GM13977 (cell line): ENCODE measurements at places on chromosomes 1 and 21.

- no peak for DNase-seq
These were observed 20.1 kb upstream of the PIGK start for GRCh38 chr1:77239311-77239710.

DNA sequence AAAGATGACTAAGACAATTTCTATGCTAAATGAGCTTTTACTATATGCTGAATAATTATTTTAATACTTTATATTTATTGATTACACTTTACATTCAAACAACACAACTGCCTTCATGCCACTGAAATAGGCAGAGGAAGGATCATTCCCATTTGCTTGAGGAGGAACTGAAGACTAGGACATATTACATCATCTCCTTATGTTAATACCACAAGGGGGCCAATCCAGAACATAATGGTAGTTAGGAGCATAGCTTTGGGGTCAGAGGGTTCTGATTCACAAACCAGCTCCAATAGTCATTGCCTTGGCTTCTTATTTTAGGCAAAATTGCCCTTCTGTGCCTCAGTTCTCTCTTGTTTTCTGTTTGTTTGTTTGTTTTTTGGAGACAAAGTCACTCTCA lies 306.5 kb downstream of the KCNH1 start:
- no peak for DNase-seq

DNA sequence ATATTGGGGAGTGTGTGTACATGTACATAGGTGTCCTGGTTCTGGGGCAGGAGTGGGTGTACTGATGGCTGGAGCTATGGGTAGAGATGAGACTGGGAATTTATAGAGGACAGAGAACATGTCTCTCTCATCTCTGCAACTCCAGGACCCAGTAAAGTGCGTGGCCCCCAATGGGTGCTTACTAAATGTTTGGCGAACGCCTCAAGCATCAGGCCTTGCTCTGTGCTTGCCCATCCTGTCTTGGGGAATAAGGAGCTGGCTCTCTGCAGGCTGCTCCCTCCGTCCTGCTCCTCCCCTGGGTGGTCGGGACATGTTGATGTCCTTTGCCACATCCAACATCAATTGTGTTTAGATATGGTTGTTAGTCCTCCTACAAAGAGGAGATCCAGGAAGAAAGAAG lies 161.7 kb downstream of the ZSCAN20 start:
- DNase-seq: no peak

DNA sequence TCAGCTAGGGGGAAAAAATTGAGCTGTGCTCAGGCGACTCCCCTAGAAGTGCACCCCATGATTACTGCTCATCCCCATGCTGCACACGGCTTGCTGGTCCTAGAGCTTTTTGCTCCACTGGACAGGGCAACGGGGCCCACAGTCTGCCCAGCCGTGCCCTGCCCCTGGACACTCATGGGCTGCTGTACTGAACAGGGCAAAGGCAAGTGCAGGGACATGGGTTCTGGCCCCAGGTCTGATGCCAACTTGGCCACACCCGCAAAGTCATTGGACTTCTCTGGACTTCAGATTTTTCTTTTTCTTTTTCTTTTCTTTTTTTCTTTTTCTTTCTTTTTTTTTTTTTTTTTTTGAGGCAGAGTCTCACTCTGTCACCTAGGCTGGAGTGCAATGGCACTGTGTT lies 42.9 kb upstream of the TARBP1 start:
- DNase-seq: no peak

GRCh38 chr1:77649127-77649526 lies 33.3 kb downstream of the ZZZ3 start:
- no peak for DNase-seq

- no peak for DNase-seq
These were observed 54.9 kb downstream of the UCK2 start for GRCh38 chr1:165882168-165882837.

DNA sequence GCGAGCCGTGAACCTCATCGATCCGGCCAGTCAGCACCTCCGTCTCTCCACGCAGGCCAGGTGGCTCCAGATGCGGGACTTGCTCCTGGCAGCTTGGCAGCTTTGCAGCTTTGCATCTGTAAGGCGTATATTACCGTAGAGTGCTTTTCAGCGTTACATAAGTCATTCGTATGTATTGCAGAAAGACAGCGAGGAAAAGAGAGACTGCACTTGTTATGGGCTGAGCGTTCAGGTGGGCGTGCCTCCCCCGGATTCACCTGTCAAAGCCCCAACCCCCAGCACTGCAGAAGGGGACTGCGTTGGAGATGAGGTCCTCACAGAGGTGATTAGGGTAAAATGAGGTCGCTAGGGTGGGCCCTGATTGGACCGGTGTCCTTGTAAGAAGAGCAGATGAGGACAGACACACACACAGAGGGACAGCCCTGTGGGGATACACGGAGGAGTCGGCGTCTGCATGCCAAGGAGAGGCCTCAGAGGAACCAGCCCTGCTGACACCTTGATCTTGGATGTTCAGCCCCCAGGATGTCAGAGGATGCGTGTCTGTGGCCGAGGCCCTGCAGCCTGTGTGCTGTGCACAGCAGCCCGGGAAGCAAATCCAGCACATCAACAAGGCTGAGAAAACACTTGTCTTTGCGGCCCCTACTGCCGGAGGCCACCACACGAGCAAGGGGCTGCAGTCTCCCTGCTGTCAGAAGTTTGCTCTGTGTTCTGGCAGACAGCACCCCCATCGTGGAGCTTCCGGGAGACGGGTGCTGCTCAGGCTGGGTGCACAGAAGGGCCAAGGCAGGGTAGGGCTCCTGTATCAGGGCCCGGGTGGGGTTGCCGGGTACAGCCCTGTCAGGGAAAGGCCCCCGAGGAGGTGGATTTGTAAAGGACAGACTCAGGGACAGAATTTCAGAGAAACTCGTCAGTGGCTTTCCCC lies 10.9 kb upstream of the AGPAT3 start:
- no peak for DNase-seq

GRCh38 chr1:173187671-173188237 lies 19.4 kb downstream of the TNFSF4 start:
- DNase-seq: no peak

DNA sequence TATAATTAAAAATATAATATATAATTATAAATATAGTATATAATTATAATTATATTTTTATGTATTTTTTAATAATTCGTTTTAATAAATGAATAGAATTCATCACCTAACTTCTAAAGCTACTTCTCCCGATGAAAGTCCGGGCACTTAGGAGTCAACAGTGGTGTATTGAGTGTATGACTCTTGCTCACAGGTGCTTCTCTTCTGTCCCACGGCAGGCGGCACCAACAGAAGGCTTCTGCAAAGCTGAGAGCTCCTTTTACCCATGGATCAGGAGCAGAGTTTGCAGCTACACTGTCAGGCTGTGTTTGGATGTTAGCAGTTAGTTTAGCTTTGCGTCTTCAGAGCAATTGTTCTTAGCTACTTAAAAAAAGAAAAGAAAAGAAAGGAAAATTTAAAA lies 122.4 kb downstream of the LIPI start:
- no peak for DNase-seq
